ENCODE measurements at places on chromosomes 4 and X.

- DNase-seq: no peak
Measured at GRCh38 chr4:71691416-71692073, 92.3 kb downstream of the GC start.

DNA sequence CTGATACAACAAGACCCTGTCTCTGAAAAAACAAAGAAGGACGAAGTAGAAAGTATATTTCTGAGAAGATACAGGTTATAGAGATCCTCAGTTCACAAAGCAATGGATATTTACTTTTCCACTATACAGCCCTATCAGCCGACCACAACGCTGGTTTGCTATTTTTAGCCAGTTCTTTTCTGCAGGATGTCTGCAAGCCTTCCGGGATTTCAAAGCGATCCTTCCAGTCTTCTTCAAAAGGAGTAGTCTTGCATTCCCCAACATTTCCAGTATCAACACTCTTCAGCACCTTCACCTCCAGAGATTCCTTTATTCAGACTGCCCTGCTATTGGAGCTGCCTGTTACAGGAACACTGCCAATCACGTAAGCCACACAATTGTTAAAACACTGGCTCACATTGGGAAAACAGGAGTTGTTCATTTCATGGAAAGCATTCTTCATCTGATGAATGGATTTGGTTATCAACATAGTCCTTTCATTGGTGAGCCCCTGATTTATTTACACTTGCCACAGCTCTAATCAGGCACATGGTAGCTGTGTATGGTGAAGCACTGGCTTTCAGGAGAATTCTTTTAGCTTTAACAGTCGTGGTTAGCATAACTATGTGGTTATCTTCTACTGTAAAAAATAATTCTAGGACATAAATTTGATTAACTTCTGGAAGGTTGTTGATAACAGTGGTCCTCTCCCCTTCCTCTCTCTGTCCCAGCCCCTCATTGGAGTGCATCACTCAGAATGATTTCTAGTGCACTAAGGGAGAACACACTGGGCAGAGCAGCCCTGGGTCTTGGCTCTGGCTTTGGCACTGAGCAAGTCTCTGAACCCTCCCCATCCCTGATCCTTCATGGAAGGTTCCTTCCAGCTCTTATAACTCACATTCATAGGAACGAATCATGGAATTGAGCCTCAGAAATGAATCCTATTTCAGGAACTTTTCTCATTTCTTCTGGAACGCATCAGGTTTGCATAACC lies 109.9 kb upstream of the SORBS2 start:
- DNase-seq: no peak

GRCh38 chrX:86806786-86807185 lies 658.5 kb downstream of the DACH2 start:
- no peak for DNase-seq

GRCh38 chr4:17762726-17763125 lies 18.7 kb downstream of the FAM184B start:
- no peak for DNase-seq

DNA sequence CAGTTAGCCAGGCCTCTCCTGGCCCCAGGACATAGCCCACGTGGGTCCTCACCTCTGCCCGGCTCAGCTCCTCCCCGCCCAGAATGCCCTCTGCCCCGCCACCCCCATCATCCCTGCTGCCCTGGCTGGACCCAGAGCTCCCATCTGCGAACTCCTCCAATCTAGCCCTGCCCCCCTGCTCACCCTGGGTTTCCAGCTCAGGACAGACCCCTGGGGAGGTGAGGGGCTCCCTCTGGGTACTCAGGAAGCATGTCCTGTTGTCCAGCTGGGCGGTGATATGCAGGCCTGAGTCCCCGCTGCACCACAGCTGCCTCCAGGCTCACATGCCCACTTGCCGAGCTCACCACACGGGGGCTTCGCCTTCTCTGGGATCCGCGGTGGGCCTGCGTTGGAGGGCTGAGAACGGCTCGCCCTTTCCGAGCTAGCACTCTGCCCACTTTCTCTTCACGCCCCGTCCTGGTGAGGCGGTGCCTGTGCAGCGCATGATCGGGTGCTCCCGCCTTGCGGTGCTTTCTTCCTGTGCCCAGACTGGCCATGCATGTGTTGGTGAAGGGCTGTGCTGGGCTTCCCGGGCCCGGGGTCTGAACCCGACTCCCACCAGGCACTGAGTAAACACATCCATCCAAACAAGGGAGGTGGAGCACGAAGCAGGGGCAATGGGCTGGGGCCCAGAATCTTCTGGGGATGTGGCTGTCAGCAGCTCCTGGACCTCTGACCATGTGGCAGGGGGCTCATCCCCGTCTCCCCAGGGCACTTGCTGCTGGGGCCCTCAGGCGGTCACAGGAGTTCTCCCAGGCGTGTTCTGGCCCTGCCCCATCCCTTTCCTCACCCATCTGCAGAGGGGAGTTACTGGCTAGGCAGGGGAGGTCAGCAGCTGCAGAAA lies 74.3 kb downstream of the RGS12 start:
- DNase-seq: no peak

DNA sequence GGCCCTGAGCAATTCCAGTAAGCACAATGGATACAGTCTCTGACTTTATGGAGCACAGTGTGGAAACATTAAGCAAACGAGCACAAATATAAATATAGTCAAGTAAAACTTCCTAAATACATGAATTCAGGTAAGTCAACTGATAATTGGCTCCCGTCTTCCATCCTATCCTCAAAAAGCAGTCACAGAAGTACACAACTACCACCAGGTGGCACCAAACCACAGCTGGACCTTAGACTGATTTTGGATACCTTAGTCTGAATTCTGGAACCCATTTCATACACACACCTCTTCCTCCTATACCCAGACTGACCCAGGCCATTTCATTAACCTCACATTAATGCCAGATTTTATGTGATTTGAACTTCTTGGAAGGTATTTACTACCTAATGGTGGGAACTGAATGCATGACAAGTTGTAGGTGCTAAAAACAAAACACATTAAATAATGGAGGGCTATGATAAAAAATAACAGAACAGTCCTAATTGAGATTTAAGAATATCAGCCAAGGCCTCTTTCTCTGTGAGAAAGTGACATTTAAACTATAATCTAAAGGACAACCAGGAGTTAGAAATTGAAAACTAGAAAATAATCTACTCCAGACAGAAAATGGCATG lies 77.5 kb downstream of the ELF2 start:
- DNase-seq: peak; percentile 32

GRCh38 chr4:25209702-25210101 lies 24.1 kb upstream of the PI4K2B start:
- DNase-seq: no peak

DNA sequence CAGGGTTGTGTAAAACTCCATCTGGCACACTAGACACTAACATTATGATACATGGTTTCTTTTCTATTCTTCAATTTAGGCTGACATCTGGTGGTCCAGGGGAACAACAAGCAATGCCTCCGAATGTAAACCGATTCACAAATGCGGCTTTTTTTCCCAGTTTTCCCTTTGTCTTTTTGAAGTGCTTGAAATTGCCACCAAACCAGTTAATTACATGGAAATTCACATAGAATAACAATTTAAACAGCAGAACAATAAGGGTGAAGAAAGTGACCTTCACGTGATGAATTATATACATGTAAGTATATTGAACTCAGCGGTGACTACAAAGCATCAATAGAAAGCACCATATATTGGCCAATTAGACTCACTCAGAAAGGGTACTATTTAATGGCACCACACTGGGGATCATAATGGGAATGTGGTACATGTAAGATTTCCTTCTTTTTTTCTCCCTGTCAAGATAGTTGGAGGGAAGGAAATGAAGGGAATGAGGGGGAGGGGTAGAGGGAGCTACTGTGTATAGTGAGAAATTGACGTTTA lies 103.9 kb downstream of the MMRN1 start:
- no peak for DNase-seq

GRCh38 chrX:134460862-134461220 lies 876 bp downstream of the HPRT1 start:
- DNase-seq: no peak

- no peak for DNase-seq
Measured at GRCh38 chr4:75948822-75949444, 8.1 kb upstream of the NAAA start.

GRCh38 chr4:106993827-106994226 lies 42.3 kb downstream of the DKK2 start:
- no peak for DNase-seq

GRCh38 chrX:134613396-134613795 lies 44.9 kb downstream of the PLAC1 start:
- DNase-seq: no peak

GRCh38 chrX:53116101-53116500 lies 22.2 kb downstream of the KANTR start:
- no peak for DNase-seq

DNA sequence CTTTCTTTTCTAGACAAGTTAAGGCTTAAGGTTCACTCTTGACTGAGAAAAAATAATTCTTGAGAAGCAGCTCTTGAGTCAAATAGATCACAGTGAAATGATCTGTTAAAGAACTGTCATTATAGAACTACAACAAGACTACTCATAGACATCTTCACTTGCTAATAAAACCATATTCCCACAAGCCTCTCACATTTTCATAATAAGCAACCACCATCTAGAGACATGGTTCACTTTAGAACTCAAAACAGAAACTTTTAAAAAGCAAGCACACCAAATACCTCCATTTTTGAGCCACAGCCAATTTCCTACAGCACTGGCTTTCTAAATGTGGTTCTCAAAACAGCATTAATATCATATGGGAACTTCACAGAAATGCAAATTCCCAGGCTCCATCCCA lies 309.5 kb downstream of the TMA16 start:
- no peak for DNase-seq

DNA sequence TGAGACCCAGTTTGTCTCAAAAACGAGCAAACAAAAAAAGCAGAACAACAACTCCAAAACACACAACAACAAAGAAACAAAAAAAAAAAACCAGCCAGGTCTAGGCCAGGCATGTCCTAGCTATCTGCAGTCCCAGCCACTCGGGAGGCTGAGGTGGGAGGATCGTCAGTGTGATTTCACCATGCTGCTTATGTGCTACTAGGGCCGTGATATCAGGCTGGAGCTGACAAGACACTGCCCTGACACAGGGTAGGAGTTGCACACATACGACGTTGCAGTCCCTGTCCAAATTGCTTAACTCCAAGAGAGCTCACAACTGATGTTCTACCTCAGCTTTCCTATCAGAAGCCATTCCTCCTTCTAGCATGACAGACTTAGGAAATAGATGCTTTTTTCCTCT lies 204.9 kb downstream of the AASDH start:
- no peak for DNase-seq

DNA sequence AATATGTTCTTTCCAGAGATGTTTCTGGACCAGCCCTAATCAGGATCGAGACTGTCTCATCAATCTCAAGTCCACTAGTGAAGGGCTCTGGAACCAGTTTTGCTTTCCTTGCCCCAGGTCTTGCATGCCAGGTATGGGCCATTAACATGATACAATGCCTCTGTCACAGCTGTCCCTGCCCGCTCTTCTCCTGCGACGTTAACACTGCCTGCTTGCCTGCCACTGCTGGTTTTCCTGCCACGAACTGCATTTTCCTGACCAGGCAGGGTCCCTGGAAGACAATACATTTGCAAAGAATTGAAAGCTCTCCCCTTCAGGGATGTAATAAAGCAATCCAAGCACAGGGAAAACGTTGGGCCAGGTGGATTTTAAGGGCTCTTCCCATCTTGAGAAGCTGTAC lies 200.3 kb downstream of the MID1 start:
- no peak for DNase-seq

- no peak for DNase-seq
Measured at GRCh38 chr4:10722957-10723356, 38.4 kb upstream of the CLNK start.

GRCh38 chr4:138925495-138925894 lies 90.1 kb upstream of the NOCT start:
- no peak for DNase-seq

DNA sequence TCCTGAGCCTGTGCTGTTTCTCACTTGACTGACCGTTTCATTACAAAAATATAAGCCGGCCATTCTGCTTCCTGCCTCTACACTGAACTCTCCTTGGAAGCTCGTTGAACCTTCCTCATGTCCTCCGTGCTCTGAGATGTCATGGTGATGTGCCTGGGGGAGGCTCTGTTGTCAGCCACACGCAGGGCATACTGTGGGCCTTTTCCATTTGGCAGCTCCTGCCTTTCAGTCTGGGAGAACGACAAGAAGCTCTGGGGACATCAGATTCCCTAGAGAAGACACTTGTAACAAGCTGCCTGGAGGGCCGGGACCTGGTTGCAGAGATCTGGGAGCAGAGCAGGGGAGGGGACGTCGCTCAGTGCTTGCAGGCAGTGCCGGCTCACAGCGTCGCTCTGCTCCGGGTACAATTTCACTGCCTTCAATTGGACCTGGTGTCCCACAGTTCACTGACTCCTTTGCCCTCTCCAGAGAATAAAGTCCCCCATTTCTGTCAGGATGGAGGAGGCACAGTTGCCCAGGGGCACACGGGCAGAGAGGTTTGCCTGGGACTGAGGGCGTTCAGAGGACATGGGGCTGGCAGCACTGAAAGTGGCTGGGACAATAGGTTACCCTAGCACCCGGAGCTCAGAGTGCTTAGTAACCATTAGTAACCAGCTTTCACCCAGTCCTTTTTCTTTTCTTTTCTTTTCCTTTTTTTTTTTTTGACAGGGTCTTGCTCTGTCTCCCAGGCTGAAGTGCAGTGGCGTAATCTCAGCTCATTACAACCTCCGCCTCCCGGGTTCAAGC lies 19.1 kb upstream of the MECP2 start:
- no peak for DNase-seq

DNA sequence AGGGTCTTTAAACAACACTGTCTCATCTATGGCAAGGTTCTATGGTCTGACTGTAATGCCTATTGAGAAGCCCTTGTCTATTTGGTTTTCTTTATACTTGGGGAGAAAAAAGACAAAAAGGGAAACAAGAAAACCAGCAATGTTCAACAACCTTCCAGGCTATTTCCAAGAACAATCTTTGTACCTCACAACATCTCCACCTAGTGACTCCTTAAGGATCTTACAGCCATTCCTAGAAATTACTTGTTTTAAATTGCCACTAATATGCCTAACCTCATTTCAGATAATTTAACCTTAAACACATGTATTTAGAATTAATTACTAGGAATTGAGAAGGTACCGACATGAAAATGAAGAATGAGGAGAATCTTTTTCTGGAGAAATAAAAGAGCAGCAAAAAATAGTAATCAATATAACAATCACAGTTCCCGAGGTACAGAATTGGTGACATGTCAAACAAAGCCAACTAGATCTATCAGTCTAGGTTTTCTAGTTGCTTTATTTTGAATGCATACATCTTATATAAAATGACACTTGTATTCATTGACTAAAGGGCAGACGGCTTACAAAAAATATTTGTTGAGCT lies 1.6 kb upstream of the RBM46 start:
- no peak for DNase-seq

- no peak for DNase-seq
Measured at GRCh38 chr4:26194764-26195163, 126.0 kb upstream of the RBPJ start.

GRCh38 chr4:83179205-83179604 lies 64.7 kb upstream of the PLAC8 start:
- DNase-seq: no peak

- DNase-seq: no peak
Measured at GRCh38 chr4:38470735-38471262, 193.2 kb upstream of the KLF3 start.

- no peak for DNase-seq
Measured at GRCh38 chr4:106584337-106584989, 215.9 kb upstream of the GIMD1 start.

- DNase-seq: no peak
Measured at GRCh38 chrX:13298836-13299235, 21.0 kb downstream of the ATXN3L start.

All from frontal cortex (tissue), 4 donors.